CD8-positive, alpha-beta memory T cell (primary cell): ENCODE measurements at places on chromosomes 11 and 22.

DNA sequence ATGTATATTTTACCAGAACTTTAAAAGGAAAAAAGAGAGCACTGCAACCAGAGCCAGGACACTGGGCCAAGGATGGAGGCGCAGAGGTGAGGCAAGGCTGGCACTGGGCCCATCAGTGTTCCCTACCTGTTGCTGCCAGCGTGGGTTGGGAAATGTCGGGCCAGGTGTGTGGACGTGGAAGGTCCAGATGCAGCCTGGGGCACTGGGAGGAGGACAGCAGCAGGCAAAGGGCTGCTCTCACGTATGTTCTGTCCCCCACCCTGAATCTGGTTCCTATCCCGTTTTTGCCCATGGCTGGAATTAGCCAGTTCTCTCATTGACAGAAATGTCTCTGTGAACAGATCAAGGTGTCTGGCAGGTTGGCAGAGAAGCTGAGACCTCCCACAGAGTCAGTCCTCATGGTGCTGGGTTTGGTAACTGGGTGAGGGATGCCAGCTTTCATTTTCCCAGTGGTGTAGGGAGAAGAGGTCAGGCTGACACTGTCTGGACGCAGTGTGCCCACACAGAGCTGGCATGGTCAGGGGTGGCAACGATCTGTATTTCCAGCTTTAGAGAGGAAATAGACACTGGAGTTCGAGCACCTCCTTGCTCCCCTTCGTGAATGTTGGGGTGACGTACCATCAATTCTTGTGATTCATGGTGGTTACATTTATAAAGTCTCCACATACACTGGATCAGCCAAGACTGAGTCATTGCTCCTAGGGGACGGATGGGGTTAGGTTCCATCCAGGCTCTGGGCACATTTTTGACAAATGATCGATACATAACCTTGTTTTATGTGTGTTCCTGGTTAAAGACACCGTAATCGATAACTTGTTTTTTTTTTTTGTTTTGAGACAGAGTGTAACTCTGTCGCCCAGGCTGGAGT lies 4.3 kb upstream of the PNPLA3 start:
- no peak for DNase-seq

DNA sequence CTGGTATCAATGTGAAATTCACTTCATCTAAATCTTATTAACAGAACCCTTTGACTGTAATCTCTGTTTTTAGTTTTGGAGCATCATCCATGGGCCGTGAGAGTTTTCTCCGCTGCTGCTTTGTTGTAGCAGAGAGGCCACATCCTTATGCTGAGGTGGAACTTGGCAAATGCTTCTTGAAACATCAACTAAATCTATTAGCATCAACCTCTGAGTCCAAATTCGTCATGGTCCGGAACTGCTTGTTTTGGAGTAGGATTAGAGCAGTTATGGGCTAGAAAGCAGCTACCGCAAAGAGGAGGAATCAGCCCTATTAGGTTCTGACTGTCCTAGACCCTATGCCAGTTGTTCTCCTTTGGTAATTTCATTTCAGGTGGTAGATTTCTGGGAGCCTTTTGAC lies 117.7 kb downstream of the PGR start:
- no peak for DNase-seq

DNA sequence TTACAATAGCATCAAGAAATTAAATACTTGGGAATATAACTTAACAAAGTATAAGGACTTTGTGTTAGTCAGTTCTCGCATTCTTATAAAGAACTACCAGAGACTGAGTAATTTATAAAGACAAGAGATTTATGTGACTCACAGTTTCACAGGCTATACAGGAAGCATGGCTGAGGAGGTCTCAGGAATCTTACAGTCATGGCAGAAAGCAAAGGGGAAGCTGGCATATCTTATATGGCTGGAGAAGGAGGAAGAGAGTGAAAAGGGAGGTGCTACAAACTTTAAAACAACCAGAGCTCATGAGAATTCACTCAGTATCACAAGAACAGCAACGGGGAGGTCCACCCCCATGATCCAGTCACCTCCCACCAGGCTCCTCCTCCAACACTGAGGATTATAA lies 32.0 kb upstream of the CCDC134 start:
- DNase-seq = no peak

DNA sequence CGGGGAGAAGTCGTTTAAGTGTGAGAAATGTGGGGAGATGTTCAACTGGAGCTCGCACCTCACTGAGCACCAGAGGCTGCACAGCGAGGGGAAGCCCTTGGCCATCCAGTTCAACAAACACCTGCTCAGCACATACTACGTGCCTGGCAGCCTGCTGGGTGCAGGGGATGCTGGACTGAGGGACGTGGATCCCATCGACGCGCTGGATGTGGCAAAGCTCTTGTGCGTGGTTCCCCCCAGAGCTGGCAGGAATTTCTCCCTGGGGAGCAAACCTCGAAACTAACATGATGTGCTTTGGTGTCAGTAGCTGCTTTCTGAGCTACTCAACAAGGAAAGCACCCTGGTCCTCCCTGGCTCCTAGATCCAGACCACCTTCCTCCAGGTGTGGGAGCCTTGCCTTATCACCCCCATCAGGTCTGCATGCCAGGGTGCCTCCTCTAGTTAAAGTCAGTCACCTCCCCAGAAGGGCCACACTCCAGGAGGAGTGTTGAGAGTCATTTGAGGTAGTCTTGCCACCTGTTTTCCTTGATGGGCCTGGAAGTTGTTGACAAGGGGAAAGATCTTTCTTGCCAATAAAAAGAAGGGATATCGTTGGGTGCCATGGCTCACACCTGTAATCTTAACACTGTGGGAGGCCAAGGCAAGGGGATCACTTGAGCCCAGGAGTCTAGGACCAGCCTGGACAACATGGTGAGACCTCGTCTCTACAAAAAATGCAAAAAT lies 12.9 kb downstream of the ZNF74 start:
- no peak for DNase-seq

GRCh38 chr22:23101524-23101923 lies 31.2 kb downstream of the GNAZ start:
- DNase-seq = no peak

GRCh38 chr11:65851811-65852507 lies 6.0 kb downstream of the CFL1 start:
- DNase-seq = no peak

DNA sequence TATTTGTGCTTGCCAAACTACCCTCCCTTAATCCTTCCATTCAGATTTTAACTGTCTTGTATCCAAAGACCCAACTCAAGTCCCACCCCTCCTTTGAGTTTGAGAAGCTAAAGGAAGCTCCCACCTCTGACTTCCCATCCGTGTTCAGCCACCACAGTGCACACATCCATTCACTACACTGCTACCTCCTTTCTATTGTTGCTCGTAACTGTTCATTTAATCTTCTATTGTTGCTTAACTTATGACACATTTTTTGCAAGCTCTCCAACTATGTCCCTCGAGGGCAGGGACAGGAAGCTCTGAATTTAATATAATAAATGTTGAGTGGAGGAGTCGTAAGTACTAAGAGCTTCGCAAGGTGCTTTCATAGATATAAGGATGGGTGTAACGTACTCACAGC lies 10.4 kb downstream of the LARGE1 start:
- no peak for DNase-seq

GRCh38 chr11:2667940-2668339 lies 31.9 kb downstream of the KCNQ1OT1 start:
- no peak for DNase-seq

DNA sequence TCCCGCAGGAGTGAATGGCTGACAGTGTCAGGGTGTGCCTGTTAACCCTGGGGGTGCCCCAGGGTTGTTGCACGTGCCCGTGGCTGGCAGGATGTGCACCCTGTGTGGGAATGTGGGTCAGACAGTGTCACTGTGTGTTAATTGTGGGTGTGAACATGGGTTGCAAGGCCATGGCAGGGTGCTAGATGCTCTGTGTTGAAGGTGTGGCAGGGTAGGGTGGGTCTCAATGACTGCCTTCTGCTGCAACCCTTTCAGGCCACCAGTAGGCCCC lies 8.3 kb downstream of the RIN1 start:
- DNase-seq = peak; percentile 83

DNA sequence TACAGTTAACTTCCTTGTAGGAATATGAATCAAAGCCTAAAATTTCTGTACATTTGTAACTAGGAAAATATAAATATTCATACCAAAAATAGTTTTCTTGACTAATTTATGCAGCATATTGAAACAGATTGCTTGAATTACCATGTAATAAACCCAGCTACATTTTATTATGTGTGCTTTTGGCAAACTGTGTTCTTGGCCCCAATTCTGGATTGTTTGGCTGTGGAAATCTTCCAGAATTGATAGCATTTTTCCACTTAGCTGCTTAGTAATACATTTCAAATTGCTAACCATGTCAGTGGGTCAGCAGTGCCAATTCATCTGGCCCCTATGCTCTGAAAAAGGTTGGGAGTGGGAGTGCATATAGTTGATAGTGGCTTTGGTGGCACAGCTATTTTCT lies 32.3 kb downstream of the PDHX start:
- DNase-seq = no peak

DNA sequence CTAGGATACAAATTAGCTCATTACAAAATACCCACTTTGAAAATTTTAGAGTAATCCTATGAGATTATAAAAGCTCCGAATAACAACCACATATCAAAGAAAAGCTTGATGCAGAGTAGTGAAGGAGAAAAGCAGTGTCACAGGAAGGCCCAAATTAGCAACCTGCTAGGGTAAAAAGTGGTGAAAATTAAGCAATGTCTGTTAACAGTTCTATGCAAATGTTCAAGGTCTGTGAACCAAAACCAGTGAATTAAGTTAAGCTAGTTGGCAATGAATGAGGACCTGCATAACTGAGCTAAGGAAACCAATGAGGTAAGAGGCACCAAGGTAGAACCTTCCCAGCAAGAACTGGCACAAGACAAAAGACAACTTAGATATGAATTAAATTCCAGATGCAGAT lies 29.6 kb downstream of the PRDM10 start:
- DNase-seq = no peak

DNA sequence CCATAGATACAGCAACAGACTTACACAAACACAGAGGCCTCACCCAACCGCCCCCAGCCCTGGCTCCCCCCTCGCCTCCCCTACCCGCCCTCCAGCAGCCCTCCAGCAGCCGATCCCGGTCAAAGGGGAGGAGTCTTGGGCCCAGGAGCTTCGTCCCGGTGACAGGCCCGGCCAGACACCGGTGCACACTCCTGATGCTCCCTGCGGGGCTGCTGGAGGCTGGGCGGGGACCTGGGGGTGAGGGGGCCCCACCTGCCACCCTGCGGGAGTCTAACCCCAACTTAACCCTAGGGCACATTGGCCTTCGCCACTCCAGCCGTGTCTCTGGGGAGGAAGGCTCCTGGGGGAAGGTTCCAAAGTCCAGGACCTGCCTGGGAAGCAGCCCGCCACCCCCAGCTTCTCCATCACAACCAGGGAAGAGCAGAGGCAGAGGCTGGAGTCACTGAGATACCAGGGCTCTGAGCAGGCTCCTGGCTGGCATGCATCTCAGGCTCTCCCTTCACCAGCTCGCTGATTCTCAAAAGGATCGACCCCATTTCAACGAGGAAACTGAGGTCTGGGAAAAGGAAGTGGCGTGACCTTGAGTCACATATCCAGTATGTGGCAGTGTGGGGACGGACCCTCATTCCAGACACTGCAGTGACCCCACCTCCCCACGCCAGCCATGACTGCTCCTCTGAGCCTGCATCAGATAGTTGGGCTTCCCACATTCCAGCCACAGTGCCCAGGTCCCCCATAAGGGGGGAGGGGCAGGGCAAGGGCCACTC lies 14.4 kb downstream of the BCL9L start:
- no peak for DNase-seq

GRCh38 chr22:19527321-19527721 lies 3.1 kb upstream of the CLDN5 start:
- DNase-seq = no peak

- no peak for DNase-seq
Observed at GRCh38 chr11:112178936-112179335, 3.6 kb downstream of the BCO2 start.

- no peak for DNase-seq
Observed at GRCh38 chr11:2133241-2134021, 5.8 kb downstream of the IGF2 start.

- peak; percentile 23 for DNase-seq
Observed at GRCh38 chr11:117096201-117096991, 1.8 kb downstream of the SIK3 start.

GRCh38 chr11:47184711-47185304 lies 1.4 kb downstream of the PACSIN3 start:
- no peak for DNase-seq

DNA sequence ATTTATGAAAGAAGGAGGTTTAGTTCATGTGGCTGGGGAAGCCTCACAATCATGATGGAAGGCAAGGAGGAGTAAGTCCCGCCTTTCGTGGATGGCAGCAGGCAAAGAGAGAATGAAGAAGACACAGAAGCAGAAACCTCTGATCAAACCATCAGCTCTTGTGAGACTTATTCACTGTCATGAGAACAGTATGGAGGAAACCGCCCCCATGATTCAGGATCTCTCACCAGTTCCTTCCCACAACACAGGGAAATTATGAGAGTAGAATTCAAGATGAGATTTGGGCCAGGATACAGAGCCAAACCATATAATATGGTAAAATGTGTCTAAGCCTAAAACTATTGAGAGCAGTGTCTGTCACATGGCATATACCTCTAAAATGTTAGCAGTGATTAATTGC lies 503.8 kb upstream of the CCDC179 start:
- DNase-seq = no peak

DNA sequence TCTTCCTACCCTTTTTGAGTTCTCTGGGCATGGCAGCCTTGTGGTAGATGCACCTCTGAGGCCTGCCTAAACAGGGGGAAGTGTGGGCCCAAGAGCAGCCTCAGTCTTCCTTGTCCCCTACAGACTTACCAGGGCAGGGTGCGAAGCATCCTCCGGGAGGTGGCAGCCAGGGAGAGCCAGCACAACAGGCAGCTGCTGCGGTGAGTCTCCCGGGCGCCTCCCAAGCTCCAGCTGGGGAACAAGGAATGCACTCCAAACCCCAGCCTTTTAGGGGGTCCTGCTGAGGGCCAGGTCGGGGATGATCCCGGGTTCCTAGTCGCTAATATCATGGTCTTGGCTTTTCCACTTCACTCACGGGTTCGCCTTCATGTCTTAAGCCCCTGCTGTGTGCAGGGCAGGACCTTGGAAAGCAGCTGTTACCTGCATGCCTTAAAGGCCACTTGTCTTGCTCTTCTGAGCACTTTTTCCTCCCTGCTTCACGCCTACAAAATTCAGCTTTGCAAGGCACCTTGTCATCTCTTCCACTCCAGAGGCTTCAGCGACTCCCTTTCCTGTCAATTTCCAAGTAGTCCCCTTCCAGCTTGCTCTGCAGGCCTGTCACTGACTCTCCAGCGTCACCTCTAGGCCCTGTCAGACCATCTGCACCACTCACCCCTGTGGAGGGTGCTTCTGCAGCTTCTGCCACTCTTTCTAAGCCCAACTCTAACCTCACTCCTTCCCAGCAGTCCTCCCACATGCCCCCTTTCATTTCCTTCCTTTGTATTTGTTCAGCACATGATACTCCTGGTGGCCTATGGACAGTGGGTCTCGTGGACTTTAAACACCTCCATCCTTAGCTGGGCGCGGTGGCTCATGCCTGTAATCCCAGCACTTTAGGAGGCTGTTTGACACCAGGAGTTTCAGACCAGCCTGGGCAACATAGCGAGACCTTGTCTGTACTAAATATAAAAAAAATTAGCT lies 57.0 kb downstream of the PISD start:
- DNase-seq = no peak

- DNase-seq = no peak
Observed at GRCh38 chr11:129846508-129847335, 31.1 kb downstream of the TMEM45B start.
